GM18507 (cell line): ENCODE measurements at places on chromosomes 1 and 21.

- no peak for DNase-seq
These were observed 43.2 kb upstream of the FMO2 start for GRCh38 chr1:171141688-171142415.

- DNase-seq, result no peak
These were observed 337.5 kb upstream of the USP24 start for GRCh38 chr1:55552636-55553035.

DNA sequence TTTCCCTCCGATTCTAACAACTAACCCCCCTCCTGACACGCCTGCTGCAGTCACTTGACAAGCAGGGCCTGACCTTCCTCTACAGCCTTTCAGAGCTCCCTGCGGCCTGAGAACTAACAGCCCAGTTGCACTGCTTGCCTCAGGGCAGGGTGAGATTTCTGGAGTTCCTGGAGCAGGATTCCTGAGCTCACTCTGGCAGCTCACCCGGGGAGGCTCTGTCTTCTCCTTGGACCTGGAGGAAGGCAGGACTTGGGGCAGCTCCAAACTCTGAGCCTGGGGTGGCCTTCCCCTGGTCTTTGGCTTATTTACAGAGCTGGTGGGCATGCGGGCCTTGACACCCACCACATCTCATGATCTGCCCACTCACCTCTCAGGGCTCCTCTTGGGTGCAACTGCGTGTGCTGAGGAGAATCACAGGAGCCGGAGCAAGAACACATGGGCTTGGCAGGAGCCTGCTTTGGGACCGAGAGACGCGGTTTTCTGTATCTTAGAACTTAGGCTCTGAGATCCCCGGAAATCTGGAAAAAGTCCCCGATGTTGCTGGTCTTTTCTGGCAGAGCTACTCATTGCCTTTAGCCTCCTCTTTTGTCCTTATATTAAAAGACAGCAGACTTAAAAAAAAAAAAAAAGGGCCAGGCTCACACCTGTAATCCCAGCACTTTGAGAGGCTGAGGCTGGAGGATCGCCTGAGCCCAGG lies 13.1 kb upstream of the SLC25A34 start:
- DNase-seq, result no peak

DNA sequence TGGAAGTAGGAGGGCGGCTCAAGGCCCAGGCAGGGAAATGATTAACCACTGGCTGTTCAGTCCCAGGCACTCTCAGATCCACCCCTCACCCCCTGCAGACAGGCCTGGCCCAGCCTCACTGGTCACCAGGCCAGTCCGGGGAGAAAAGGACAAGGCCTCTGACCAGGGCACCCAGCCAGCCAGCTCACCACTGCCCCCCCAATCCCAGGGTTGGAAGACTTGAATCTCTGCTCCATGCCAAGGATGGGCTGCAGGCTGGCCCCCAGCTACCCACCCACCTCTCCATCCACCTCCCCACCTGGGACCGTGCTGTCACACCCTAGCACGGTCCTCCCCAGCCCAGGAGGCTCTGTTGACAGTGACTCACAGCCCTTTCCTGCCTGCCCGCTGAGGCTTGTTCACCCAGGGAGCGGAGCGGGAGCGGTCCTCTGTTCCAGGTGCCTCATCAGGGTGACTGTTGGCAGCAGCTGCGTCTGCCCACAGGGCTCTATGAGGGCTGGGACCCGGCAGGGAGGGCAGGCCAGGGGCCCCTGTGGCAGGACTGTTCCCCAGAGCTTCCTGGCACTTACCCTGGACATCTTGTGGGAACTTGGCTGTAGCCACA lies 2.2 kb downstream of the LAD1 start:
- DNase-seq, result no peak

DNA sequence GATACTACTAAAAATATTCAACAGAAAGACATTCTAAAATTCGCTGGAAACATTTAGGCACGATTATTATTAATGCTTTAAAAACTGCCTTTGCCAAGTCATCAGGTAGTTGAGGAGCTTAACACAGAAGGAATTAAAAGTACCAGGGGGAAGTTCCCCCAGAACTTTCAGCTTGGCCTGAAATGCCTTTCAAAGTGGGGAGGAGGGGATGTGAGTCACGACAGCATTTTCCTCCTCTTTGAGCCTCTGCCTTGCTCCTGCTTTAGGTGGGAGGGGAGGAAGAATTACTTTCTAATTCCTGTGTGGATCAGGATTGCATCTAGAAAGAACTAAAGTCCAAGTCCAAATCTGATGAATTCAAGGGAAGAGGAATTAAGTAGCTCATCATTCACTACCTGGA lies 183.7 kb downstream of the CLIC6 start:
- DNase-seq, result no peak

DNA sequence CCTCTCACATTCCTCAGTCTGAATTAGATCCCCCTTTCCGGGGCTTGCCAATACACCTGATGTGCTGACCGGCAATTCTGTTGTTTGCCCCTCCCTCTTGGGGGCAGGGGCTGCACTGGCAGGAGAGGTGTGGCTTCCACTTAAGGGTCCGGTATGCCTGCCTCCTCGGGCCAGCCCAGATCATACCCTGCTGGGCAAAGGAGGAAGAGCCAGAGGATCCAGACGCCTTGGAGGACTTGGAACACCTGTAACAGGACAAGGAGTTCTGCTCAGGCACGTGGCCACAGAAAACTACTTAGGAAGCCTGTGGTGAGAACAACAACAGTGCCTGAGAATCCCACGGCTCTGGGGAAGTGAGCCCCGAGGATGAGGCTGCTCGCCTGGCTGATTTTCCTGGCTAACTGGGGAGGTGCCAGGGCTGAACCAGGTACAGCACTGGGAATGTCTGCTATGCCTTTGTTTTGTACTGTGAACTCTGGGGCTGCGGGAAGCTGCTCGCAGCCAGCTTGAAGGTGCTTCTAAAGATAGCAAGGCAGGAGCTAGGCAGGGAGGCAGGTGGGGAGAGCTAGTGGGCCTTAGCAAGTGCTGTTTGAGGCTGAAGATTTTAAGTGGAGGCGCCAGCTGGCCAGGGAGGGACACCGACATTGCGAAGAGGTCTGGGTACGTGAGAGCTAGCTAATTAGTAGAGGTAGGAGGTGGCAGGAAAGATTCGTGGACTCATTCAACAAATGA lies at the start of gene SMPDL3B:
SMPDL3B (plus strand) TSS at position 183 of the 732 bp plus-strand sequence; CDS start at position 367, 184 bp downstream.
- no peak for DNase-seq

DNA sequence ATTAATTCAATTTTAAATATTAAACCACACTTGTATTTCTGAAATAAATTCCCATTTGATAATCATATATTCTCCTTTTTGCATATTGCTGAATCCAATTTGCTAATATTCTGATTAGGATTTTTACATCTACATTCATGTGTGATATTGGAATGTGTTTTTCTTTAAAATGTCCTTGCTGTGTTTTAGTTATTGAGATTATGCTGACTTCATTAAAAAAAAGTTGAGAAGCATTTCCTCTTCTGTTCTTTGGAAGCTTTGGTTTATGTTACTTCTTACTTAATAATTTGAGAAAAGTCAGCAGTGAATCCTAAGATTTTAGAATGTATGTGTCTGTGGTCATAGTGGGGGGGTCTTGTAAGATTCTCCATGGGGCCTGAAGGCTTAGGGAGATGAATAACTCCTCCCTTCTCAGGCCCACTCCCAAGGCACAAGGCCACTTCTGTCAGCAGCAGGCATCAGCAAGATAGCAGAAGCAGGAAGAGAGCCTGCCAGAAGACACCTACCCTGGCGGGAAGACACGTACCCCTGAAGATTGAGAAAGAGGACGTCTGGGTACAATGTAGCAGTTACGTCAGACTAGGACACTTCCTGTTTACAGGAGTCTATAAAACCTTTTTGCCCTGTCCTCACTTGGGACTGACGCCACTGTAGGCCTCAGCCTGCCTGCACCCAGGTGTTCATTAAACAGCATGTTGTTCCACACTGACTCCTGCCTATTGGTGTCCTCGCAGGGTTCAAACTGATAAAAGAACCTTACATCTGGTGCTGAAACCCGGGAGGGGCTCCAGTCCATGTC lies 56.9 kb downstream of the ODF2L start:
- DNase-seq, result no peak

- no peak for DNase-seq
These were observed 8.1 kb downstream of the PAQR7 start for GRCh38 chr1:25867210-25867991.

- DNase-seq, result no peak
These were observed 981 bp downstream of the CLDN14 start for GRCh38 chr21:36478941-36479340.

- no peak for DNase-seq
These were observed 21.5 kb upstream of the DDOST start for GRCh38 chr1:20682571-20683236.

GRCh38 chr1:28322194-28322593 lies 6.6 kb upstream of the MED18 start:
- peak; percentile 25 for DNase-seq
